ENCODE measurements at places on chromosomes 12 and 14.
A peak's percentile ranks its signal among the peaks of the same experiment; 100 is the strongest.

DNA sequence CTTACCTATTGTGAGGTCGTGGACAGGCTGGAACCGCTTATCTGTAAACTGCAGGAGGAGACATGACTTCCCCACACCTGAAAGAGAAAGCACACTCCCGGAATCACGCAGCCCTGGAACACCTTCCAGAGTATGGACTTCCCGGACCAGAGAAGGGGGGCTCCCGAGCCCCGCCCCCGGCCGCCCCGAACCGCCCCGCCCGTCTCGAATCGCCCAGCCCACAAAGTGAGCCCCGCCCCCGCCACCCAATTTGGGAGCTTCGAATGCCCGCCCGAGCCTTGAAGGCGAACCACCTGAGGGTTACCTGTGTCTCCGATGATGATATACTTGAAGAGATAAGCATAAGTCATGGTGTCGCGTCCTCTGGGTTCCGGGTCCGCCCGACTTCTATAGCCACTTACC is 235 bp downstream of the RAB2B start:
- DNase-seq, result no peak

GRCh38 chr12:39033782-39034181 is 128.4 kb upstream of the CPNE8 start:
- DNase-seq, result no peak

DNA sequence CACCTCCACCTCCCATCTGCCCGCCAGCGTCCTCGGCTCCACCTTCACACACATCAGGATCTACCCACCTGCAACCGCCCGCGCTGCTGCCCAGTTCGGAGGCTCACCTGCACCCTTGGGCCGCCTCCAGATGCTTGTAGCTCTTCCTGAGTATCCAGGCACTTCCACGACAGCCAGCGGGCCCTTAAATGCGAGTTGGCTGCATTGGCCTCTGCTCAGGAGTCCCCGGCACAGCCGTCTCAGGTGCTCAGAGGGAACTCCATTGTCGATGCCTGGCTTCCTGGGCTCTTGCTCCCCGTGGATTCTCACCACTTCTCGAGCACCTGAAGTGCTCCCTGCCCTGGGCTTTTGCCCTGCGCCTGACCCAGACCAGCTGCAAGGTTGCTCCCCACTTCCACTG is 21.9 kb upstream of the CDCA4 start:
- DNase-seq, result no peak

DNA sequence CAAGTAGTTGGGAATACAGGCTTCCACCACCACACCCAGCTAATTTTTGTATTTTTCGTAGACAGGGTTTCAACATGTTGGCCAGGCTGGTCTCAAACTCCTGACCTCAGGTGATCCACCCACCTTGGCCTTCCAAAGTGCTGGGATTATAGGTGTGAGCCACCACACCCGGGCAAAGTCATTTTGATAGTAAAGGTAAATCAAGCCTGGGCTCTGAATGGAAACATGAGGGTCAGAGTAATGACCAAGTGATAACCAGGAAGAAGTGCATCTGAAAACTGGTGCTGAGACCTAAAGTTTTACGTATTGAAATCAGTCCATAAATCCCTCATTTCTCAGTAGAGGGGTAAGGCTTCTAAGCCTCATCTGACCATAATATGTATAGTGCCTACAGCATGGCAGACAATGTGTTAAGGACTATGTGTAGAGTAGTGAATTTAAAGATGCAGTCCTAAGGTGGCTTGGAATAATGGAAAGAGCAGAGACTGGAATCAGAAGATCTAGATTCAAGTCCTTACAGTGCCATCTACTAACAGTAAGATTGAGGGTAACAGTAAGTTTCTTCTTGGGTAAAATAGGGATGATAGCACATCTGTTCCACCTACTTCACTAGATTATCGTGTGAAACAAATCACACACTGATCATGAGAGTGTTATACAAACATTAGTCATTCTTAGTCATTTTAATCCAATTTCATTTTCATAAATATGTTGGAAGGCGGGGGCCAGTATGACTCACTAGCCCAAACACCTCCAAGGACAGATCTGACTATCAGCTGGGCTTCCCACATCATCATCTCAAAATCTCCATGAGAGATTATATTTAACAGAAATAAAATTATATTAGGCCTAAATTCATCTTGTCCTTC is 11.2 kb downstream of the MAP4K5 start:
- DNase-seq, result peak; percentile 34

DNA sequence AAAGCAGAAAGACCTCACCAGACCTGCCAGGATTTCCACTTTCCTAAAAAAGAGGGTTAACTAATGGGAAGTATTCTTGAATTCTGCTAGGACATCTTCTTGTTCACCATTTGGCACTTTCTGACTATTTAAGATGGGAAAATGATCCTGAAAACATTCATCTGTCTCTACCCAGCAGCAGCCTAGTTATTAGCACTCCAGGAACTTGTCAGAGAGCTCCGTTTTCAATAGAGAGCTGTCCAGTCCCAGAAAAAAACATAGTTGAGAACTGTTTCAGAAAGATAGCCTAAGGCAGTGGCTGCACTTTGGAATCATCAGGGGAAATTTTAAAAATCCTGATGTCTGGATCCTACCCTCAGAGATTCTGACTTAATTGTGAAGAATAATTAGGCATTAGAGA is 22.1 kb upstream of the CEP83 start:
- DNase-seq, result no peak

DNA sequence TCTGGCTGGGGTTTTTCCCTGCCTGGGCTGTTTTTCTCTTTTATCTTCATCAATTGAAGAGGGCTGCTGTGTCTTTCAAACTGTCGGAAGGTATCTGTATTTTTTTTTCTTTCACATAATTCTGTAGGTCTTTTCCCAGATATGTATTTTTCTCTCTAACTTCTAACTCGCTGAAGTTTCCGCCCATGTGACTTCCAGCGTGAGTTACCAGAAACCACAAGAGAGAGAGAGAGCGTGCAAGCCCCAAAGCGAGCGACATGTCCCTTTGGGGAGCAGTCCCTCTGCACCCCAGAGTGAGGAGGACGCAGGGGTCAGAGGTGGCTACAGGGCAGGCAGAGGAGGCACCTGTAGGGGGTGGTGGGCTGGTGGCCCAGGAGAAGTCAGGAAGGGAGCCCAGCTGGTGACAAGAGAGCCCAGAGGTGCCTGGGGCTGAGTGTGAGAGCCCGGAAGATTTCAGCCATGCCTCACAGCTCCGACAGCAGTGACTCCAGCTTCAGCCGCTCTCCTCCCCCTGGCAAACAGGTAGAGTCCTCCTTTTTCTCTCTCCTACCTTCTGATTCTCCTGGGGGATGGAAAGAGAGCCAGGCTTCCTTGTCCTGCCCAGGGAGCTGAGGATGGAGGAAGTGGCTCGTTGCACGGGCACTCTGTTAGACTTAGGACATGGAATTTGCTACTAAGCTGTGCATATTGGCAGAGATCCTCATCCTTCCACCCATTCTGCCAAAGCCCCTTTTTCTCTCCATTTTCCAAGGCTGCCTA is at the start of gene BATF:
BATF (plus strand) TSS at position 246 of the 759 bp plus-strand sequence; CDS start at position 460, 214 bp downstream.
- DNase-seq, result no peak

DNA sequence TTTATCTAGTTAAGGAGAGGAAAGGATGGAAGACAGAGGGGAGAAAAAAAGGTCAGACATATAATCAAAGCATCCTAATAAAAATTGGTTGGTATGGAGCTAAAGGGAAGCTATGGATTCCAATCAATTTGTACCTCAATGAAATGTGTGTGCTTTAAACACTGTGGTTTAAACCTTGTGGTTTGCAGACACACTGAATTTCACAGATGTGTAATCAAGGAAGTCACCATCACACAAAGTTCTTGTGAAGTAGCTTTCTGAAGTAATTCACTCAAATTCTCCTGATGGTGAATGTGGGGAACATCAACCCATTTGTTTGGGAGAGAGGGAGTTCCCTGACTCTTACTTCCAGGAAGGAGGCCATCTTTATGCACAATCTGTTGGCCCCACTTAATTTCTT is 243.3 kb upstream of the KRR1 start:
- no peak for DNase-seq

- DNase-seq, result no peak
Observed at GRCh38 chr14:32047791-32048190, 29.3 kb upstream of the ARHGAP5 start.

DNA sequence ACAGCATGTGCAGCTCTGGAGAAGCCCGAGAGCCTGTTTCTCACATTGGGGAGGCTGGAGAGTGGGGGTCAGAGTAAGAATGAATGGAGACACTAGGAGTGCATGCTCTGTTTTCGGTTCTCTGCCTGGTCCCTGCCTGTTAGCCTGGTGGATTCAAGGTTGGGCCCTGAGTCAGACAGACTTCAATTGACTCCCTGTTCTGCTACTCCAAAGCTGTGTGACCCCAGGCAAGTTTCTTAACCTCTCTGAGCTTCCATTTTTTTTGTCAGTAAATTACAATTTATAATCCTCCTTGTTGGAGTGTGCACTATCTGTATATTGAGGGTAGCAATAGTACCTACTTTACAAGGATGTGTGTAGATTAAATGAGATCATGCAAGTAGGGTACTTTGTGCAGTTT is 102.6 kb upstream of the ESRRB start:
- DNase-seq, result no peak

- DNase-seq, result no peak
Observed at GRCh38 chr14:68144051-68144681, 324.6 kb downstream of the RAD51B start.

DNA sequence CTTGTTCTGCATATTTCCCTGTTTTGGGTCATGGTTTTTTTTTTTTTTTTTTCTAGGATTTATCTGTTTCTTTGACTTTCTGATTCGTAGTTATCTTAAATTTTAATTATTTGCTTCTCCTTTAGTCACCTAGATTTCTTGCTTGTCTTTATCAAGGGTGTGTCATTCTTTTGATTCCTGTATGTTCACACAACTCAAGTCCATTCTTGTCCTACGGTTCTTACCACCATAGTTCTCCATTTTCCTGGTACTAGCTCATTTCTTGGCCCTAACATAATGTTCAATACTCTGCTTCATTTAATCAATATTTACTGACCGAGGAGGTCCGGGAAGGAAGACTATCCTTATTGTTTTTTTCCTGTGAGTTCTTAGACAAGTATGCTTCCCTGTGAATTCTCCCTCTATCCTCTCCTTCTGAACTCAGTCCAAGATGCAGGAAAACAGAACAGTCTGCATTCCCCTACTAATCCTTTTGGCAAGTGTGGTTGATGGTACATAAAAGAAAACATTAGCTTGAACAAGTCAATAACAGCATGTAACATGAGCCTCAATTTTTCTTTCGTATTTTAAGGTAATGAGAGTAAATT is 1346.4 kb upstream of the SEL1L start:
- no peak for DNase-seq

- no peak for DNase-seq
Observed at GRCh38 chr14:61337893-61338292, 16.5 kb downstream of the PRKCH start.

DNA sequence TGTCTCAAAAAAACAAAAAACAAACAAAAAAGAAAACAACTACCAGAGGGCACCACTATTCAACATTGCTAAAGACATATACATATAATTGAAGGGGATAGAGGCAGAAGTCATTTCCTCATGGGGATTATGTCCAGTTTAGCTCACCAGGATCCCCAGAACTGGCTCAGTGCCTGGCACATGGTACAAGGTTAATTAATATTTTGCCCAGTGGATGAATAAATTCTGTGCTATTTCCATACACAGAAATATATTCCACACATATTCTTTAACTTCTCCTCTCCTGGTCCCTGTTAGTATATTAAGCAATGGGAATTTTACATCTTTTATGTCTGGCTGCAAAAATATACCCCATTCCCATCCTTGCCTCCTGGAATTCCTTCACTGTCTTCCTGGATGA is 6.7 kb downstream of the FOS start:
- no peak for DNase-seq

DNA sequence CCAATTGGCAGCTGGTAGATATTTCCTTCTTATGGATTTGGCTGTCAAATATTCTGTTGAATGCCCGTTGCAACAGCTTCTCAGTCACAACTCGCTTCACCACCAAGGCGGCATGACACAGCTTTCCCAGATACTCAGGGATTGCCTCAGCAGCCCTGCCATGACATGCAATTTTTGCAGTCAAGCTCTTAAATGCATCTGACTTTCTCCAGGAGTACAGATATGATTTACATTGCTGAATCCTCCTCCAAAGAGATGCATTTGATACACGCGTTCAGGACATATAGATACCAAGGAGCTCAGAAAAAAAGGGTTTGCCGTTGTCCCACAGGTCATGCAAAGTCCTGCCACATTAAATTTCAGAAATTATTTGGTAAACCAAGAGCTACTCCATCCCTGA is 6.5 kb downstream of the KRT5 start:
- no peak for DNase-seq

DNA sequence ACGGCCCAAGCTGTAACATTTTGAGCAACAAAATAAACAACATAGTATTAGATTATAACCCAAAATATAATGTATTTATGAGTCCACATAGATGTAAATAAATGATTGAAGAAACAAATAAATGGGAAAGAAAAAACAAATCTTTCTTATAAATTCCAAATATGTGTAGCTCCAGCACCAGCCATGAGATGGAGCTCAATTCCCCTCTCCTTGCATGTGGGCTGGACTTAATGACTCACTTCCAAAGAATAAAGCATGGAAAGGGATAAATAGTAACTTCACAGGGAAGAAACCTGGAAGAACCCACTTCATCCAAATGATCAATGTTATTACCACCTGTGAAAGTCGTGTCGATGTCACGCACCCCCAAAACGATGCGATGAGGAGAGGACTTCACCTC is 158.8 kb downstream of the RPAP3 start:
- DNase-seq, result no peak

DNA sequence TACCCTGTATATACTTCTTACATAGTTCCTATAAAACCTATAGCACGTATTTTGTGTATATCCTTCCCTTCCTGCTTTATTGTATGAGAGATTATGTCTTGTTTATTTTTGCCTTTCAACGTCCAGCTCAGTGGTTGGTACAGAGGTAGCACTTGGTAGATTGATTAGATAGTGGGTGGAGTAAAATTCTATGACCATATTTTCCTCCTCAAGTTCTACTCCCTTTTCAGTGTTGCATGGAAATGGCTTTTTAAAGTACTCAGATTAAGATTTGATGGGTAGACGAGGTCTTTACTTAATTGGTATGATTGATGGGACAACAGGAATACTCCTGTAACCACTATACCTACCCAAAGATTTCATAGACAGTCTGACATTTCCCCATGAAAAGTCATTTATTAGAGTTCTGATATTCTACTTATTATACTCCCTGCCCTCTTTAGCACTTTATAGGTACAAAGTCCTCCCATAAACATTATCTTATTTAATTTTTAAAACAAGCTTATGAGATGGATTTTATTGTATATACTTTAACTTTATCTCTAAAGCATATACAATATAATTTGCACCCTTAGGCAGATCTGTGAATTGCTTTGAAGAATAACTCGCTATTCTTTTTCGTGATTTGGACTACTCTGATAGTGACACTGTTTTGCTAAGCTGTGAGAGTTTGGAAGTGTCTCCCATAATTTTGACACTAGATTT is 348.0 kb downstream of the RAD51B start:
- DNase-seq, result no peak

DNA sequence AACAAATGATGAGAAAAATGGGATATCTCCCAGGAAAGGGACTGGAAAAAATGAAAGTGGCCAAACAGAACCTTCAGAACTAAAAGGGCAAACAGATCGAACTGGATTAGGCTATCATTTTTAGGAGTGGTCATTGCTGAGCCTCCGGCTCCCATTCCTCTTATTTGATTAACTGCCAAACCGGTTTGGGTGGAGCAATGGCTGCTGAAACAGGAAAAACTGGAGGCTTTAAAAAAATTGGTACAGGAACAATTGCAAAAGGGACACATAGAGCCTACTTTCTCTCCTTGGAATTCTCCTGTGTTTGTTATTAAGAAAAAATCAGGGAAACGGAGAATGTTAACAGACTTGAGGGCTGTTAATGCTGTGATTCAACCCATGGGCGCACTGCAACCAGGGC is 49.7 kb downstream of the TNFAIP2 start:
- DNase-seq, result no peak
